Large intestine (tissue), 12 donors: ENCODE measurements at places on chromosomes 6 and 20. TPM values are rescaled to one million over a fixed set of nuclear protein-coding genes. Genes with fewer than 3 reads are reported as not detected.

SLC17A3 gene
- polyA plus RNA-seq, result 0.43 TPM

F13A1 gene
- 24.2 TPM for polyA plus RNA-seq

COQ3 gene
- polyA plus RNA-seq, result 8.2 TPM

PBOV1 gene
- polyA plus RNA-seq, result not detected

NKX2-2 gene
- polyA plus RNA-seq, result 4.1 TPM

GRM1 gene
- 0.04 TPM for polyA plus RNA-seq

NOTCH4 gene
- polyA plus RNA-seq, result 8.1 TPM

IFT52 gene
- polyA plus RNA-seq, result 52.9 TPM

RIN2 gene
- polyA plus RNA-seq, result 20.3 TPM

CST5 gene
- polyA plus RNA-seq, result 0.19 TPM

HLA-DRB1 gene
- polyA plus RNA-seq, result 159 TPM

ANGPT4 gene
- 0.03 TPM for polyA plus RNA-seq

- DNase-seq, result no peak
Observed at GRCh38 chr6:56766806-56767178, 124.1 kb upstream of the DST start.

GRCh38 chr6:25027221-25027916, 91.6 kb upstream of the RIPOR2 start:
- DNase-seq, result no peak

GRCh38 chr20:17747431-17747846, 47.7 kb downstream of the BANF2 start:
- no peak for DNase-seq

DNA sequence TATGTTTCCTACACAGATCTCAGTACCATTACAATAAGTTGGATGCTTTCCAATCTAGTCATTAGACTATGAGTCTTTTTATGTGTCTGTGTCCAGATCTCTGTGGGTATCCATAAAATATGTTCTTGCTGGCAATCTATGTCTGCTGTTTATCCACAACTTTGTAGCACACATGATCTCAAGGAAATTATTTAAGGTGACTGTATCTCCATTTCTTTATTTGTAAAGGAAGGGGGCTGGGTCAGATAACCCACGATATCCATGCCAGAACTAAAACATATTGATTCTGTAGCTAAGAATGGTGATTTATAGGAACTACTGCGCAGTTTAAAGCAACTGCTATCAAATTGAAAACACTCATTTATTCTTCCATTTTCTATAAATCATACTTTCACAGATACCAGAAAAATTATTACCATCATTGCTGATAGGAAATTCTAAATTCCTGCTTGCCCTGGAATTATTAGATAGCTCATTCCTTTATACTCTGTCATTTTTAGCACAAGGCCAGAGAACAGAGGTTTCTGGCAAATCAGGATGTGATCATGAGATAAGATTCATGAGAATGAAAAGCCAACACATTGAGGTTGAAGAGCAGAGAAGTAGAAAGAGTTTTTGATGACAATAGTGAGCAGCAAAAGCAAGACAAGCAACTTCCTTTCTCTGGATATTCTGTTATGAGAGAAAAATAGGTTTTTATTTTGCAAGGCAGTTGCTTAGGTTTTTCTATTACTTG, 851.4 kb upstream of the CITED2 start:
- DNase-seq, result no peak

GRCh38 chr20:50250679-50251382, 60.2 kb downstream of the CEBPB start:
- DNase-seq, result no peak

GRCh38 chr6:87590990-87591389, 1.1 kb downstream of the ORC3 start:
- no peak for DNase-seq

DNA sequence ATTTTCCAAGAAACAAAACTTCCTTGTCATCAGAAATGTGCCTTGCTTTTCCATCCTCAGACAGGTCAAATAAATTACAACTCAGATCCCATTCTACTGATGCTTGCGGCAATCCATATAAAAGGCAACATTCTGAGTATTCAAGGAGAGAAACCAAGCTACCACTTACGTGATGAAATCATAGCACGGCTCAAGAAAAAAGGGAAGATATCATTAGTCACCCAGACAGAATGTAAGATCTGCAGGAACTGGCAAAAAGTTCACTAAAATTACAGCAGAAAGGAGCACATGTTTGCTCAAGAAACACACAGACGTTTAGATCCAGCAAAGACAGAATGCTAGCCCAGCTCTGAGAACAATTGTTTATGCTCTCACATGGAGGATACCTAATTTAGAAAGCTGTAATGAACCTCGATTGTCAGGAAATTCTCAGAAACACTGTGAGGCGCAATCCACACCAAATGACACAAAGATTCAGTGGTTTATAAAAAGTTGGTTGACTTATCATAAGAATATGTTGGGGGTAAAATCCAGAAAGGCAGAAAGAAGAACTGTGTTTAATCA, 304.2 kb downstream of the ADGRG6 start:
- no peak for DNase-seq

DNA sequence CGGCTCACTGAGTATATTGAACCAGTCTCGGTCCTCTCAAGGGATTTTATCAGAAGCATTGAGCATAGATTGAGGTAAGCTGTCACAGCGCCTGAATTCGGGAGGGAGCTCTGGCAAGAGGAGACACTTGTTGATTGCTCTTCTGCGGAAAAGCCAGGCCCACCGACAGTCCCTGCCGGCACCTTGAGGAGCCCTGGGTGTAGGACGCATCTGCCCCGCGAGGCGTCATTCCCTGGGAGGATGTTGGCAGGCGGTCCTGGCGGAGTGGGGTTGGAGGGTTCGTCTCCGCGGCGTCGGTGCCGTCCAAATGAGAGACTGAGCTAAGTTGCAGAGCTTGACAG, 843 bp downstream of the FBXO9 start:
- DNase-seq, result peak; percentile 70

DNA sequence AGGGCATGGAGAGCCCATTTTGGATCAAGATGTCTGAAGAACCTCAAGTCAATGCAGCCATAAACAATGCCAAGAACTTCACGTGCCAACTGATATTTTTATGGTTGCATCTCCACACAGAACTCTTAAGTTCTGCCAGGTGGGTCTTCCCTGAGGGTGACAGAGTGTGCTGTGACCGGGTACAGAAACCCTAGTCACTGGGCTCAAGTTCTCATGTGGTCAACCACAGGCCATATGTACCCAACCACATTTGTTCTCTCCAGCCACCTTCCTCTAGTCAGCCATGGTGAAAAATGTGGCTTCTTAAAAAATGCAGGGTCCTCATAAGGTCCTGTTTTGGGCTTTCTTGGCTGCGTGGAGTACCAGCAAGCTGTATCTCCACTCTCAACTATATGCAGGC, 48.9 kb downstream of the CLIC5 start:
- DNase-seq, result no peak

- peak; percentile 26 for DNase-seq
Observed at GRCh38 chr20:9332791-9333479, 181.5 kb upstream of the LAMP5 start.

GRCh38 chr6:83884523-83884922, 25.0 kb downstream of the CYB5R4 start:
- DNase-seq, result peak; percentile 42

GRCh38 chr20:61761453-61762166, 304.1 kb downstream of the TAF4 start:
- DNase-seq, result no peak

- no peak for DNase-seq
Observed at GRCh38 chr20:51747182-51747911, 20.8 kb downstream of the ATP9A start.

DNA sequence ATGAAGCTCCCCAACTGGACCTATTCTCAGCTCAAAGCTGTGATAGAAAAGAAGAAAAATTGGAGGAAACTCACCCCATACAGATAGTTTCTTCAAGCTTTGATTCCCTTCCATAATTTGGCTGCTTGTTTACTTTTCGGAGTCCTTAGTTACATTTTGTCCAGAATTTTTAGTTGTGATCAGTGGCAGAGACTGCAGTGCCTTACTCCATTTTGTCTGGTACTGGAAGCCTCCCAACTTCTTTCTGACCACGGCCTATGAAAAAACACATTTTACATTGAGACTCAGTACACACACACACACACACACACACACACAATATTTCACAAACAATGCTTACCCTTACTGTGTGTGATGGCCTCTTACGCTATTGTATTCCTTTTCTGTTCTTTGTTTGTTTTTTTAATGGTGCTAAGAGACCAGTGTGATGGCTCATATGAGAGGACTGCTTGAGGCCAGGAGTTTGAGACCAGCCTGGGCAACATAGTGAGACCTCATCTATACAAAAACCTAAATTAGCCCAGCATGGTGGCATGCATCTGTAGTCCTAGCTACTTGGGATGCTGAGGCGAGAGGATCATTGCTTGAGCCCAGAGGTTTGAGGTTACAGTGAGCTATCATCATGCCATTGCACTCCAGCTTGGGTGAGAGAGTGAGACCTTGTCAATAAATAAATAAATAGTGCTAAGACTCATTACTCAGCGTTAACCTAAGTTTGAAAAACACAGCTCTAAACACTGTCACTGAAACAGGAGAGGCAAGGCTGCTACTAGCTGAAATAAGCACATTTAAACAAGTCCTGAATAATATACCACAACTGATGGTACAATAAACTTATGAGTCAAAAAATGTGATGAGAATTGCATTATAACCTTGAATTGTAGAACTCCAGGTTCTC, 13.8 kb upstream of the RNF8 start:
- DNase-seq, result no peak

GRCh38 chr6:120576061-120576460, 758.2 kb downstream of the TBC1D32 start:
- no peak for DNase-seq

- DNase-seq, result no peak
Observed at GRCh38 chr20:45874576-45874975, 6.5 kb upstream of the ZSWIM1 start.

GRCh38 chr6:149961728-149962425, 1.9 kb upstream of the ULBP1 start:
- DNase-seq, result no peak

GRCh38 chr6:113879186-113880096, 22.3 kb downstream of the MARCKS start:
- DNase-seq, result peak; percentile 71

DNA sequence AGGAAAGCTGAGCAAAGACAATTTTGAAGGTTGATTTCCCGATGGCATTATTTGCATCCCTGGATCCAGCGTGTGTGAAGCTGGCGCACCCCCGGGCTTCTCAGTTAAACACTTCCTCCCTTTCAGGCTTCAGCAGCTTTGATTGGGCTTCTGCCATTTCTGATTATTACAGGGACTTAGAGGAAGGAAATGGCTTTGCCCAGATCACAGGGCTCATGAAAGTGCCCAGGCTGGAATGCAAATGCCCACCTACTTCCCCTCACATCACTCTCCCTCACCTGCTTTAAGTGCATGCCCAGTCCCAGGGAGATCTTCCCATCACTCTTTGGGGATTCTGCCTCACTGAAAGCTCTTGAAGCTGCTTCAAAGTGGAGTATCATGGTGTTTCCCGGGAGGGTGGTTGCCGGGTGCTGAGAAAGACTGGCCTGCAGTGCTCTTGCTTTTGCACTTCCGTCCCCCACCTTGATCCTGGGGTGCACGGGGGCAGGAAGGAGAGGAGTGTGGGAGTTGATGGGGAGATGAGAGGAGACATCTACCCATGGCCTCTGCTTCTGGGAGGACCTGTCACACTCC, 28.3 kb downstream of the PHACTR3 start:
- no peak for DNase-seq

GRCh38 chr6:33610067-33610466, 11.1 kb upstream of the ITPR3 start:
- DNase-seq, result no peak

DNA sequence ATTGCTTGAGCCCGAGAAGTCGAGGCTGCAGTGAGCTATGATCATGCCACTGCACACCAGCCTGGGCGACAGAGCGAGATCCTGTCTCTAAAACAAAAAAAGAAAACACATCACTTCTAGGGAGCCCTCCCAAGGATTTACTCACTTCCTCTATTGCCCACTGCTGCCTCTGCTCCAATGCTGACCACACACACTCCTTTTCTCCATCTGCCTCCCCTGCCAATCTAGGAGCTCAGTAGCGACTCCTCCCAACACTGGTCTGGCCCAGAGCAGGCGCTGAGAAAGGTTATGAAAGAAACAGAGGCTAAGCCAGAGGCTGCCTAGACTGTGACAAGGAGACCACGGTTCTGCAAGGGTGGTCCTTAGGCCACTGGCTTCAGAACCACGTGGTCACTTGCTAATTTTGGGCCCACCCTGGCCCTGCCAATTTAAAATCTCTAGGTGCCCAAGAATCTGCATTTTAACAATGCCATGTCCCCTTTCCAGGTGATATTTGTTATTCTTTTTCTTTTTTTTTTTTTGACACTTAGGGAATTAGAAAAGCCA, 1.3 kb upstream of the E2F1 start:
- no peak for DNase-seq

DNA sequence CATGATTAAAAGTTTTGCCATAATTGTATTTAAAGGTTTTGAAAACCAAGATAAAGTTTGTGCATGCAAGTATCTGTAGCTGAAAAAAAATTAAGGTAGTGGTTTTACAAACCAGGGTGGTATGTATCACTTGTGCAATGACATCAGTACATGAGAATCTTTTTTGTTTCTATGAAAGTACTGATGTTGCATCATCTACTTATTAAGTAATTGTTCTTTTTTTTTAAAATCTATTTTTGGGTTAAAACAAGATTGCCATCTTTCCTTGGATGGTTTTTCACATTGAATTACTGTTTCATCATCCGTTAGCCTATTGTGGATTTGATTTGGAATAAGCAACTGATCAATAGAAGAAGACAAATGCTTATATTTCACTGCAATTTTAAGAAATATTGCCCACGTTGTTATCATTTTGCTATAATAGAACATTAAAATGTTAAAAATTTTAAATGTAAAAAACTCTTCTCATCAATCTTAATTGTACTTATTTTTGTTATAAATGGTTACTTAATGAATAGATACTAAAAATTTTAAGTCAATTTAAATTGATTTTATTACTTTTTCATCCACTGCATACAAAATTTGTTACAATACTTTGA, 39.8 kb upstream of the TAGAP start:
- no peak for DNase-seq
